ENCODE measurements at places on chromosomes 12 and 14.

- DNase-seq = no peak
These were observed 9.3 kb downstream of the TESPA1 start for GRCh38 chr12:54975272-54975671.

GRCh38 chr12:82805812-82806497 lies 119.2 kb downstream of the TMTC2 start:
- DNase-seq = no peak

DNA sequence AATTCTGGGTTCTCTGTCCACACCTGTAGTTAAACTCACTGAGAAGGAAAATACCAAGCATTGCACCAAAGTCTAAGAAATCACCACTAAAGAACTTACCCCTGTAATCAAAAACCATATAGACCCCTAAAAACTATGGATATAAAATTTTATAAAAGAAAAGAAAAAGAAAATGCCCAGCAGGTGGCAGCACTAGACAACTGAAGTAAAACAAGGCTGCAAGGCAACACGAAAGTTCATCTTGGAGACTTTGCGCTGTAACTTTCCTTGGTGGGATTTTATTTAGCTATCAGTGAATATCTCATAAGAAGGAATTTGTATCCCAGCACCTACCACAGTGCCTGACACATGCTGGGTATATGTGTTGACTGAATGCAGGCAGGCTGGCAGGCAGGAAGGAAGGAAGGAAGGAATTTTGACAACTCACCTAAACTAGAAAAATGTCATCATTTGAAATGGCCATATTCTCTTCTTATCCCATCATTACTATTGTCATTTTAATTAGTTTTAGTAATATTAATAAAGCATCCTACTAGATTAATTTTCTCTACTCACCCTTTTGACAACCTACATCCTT lies 68.2 kb upstream of the ETV6 start:
- DNase-seq = peak; percentile 37

GRCh38 chr12:55741931-55742680 lies 816 bp upstream of the GDF11 start:
- no peak for DNase-seq

DNA sequence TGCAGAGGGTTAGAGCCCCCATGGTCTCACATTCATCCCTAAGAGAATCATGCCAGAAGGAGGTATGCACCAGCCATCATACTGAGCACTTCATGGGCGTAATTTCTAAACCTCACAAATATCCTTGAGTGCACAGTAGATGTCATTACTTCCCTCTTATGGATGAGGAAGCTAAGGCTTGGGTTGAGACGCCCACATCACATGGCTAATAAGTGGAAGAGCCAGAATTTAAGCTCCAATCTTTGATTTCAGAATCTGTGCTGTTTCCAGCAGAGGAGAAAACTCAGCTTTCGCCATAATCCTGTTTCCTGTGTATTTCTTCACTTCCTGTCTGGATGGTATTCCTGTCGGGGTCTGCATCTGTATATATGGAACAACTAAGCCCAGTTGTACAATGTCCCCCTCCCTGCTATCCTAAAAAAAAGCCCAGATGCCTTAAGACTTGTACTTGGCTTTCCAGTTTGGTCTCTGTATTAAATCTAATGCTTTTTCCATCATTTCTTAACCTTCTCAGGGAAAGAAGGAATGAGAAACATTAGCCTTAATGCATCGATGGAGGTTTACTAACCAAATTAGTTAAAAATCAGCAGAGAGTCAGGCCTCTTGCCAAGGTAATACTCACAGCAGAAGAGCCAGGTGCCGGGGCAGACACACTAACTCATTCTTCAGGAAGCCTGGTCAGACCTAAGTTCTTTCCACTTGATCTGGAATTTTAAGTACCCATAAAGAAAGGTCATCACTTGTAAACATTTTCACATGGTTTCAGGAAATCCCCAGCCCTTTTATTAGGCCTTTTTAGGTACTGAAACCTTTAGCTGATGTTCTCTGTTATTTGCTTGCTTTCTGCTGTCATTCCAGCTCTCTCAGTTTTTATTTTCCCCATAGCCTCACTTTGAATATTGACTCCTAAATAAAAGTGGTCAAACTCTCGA lies 5.3 kb downstream of the ISCU start:
- DNase-seq = no peak

- DNase-seq = no peak
These were observed 484.6 kb downstream of the AACS start for GRCh38 chr12:125549836-125550235.

DNA sequence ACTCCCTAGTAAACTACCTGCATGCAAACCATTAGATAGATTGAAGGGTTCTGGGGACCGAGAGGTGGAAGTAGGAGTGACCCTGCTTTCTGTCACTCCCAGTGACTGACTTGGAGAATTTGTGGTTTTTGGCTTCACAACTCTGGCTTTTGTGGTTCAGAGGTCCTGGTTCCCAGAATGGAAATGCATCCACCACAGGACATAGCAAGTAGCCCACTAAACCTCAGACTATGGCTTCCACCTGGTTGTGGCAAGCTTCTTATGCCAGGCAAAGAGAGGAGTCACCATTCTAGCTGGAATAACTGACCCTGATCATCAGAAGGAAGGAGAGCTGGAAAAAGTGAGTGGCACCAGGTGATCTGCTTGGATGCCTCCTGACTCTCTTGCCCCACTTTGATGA lies 162.4 kb upstream of the TMEM260 start:
- no peak for DNase-seq

- no peak for DNase-seq
These were observed 17.9 kb downstream of the SPTLC2 start for GRCh38 chr14:77598366-77599070.

DNA sequence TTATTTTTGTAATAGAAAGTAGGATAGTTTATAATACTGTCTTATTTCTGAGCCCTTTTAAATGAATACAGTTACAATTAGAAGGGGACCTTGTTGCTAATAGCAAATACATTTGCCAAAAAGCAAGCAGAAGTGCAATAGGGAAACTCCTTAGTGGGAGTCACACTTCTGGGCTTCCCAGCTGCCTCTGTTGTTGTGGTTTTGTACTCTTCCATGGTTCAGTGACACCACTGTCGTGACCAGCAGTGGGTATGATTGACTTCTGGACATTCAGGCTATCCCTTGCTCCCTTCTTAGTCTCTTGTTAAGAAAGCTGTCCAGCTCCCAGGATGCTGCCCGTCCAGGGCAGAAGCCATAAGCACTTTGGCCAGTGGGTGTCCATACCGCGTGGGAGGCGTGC lies 22.6 kb downstream of the TCTN1 start:
- no peak for DNase-seq

DNA sequence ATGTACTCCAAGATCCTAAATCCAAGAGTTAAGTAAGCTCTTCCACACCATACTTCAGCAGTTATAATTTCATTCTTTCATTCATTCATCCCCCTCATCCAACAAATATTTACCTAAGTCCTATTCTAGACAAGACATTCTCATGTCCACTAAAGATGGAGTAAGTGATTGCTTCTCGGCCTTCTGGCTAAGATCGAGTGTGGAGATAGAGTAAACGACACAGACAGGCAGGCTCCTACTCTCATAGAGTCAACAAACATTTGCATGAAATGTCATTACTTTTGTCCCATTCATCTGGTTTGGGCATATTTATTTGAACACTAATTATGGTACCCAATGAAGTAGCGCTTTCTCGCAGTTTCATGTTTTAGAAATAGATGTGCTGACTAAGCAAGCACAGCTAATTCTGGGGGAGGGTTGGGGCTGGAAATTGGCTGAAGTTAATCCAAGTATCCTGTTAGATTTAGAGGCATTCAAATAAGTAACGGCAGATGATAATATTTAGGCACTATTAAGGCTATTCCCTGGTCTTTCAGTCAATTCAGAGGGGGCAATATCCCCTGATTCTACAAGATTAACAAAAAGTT lies 176.5 kb downstream of the CEP128 start:
- DNase-seq = no peak

DNA sequence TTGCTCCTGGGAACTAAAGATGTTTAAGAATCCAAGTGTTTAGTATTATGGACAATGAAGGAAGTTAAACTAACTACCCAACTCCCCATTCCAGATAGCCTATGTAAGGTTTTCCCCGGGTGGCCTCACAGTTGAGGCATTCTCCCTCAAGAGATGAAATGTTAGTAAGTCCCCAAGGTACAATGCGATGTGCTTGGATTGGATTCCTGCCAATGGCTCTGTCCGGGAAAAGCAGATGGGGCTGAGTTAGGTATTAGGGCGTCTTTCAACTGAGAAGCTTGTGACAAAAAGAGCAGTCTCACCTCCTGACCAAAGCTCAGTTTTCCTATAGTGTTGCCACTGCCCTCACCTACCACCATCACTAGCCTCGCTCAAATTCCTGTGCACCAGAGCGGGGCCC lies 64.8 kb upstream of the E2F7 start:
- DNase-seq = no peak

DNA sequence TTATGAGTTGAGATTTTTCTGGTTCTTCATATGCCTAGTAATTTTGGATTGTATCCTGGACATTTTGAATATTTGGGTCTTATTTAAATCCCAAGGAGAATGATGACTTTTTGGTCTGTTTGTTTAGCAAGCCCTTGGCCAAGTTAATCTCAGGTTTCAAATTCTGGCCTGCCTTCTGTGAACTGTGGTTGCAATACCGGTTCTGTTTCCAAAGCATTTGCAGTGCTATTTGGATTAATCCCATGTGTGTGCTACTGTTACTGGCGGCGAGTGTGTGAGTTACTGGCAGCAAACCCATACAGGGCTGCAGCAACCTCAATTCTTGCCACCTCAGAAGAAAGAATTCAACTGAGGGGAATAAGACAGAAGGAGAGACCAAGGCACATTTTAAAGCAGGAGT lies 51.1 kb downstream of the TMEM260 start:
- no peak for DNase-seq
